ENCODE measurements at places on chromosomes 4 and X. TPM values are rescaled to one million over a fixed set of nuclear protein-coding genes. Genes with fewer than 3 reads are reported as not detected.

The TRIM60 gene
- total RNA-seq = not detected

The P2RY10 gene
- total RNA-seq = not detected

The GLRA3 gene
- not detected for total RNA-seq

The CSAG3 gene
- 0.35 TPM for total RNA-seq

The RS1 gene
- not detected for total RNA-seq
